ENCODE measurements at places on chromosomes 4 and X.

DNA sequence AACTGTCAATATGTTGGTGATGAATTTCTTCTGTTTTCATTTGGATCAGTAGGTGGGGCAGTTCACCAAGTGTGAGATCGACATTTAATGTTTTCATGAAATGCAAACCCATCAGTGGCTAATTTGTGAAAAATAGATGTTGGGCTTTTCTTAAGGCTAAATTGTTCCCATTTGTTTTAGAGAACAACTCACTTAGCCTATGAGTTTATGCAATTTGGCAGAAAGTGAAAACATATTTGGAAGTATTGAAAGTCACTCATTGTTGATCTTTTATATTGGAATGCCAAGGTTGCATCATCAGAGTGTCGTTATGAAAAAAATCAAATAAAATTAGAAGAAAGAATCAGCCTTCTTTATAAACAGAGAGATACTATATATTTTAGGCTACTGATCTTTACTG lies 132.4 kb downstream of the RPA4 start:
- no peak for DNase-seq

GRCh38 chr4:81622028-81622427 lies 150.3 kb upstream of the RASGEF1B start:
- no peak for DNase-seq

DNA sequence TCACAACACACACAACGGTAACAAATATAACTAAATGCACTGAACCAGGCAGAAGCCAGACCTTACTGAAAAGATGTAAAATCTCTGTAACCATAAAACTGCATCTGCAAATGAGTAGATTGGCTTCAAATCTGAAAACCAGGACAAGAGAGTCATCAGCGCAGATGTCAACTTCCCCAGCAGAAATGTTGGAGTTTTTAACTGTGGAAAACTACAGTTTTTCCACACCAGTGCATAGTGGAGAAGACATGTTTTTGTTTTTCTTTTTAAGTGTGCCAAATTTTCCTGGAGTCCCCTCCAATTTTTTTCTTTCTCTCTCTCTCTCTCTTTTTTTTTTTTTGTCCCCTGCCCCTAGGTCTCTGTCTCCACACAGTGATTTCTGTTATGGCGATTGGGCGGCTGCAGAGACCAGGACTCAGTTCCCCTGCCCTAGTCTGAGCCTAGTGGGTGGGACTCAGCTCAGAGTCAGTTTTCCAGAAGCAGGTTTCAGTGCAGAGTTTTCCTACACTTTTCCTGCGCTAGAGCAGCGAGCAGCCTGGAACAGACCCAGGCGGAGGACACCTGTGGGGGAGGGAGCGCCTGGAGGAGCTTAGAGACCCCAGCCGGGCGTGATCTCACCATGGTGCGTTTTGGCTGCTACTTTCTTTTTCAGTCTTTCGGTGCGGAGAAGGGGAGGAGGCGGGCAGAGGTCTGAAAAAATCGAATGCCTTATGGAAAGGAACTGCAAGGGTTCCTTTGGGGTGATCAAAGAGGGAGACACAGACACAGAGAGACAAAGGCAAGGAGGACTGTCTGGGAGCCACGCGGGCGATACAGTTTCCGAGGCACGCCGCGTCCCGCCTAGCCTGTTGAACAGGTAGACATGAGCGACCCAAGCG lies at the start of gene GUCY1A1:
GUCY1A1 (plus strand) TSS at position 505 of the 878 bp plus-strand sequence. CDS start 30,020 bp downstream, outside the sequence.
- no peak for DNase-seq

DNA sequence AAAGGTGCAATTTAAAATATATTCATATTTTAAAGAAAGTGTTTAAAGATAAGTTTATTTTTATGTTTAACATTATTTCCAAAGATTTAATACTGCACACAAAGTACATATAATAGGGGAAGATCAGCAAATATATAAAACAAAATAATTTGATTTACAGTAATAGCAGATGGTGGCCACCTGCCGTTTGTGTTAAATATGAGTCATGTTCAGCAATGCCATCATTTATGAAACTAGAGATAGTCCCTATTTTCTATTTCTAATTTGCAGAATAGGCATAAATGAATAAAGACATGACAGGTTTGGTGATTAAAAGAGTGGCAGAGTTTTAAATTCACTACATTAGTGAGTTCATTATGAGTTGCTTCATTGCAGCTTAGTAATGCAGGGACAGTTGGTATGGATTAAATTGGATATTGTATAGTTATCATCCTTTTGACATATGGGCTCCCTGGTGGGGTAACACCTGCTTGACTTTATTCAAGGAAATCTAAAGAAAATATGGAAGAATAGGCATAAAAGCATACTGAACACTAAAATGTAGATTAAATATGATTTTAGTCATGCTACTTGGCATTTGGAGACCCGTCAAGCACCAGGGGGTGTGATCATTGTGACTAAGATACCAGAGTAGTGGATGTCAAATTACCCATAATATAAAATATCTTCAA lies 78.8 kb upstream of the BANK1 start:
- DNase-seq = no peak

DNA sequence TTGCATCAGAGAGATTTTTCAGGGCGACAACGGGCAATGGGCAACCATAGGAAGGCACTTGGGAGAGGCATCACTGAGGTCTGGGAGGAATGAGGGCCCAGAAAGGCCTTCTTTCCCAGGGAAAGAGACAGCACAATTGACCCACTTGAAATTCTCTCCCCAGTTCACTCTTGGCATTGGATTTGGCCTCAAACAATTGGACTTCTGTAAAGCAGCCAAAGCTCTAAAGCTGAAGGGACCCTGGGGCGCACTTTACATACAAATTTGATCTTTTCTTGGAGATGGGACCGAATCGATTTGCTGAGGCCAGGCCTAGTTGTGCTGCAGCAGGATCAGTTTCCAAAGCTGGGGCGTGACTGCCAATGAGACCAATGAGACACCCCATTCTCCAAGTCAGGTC lies 3.2 kb downstream of the ARHGAP36 start:
- DNase-seq = no peak

GRCh38 chr4:104868958-104869357 lies 277.7 kb upstream of the TET2 start:
- DNase-seq = no peak

DNA sequence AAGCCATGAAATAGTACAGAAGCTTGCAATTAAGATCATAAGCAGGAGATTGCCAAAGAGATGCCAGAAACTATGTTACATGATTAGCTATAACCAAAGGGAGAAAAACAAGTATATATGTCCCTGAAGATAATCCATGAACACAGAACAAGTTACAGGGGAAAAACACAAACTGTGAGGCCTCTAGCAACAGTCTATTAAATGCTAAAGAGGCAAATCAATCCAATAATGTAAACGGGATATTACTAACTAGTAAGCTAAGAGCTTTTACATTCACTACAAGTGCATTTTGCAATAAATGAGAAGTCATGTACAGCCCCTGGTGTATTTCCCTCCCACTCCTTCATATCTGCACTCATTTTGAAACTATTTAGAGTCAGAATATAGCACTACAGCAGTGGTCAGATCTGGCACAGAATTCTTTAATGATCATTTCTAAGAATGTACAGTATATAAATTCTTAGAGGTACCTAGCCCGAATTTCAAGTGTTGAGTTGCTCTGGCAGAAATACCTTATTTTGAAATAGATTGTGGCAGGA lies 449.8 kb upstream of the SMIM31 start:
- DNase-seq = no peak

- no peak for DNase-seq
Observed at GRCh38 chrX:44062840-44063239, 89.7 kb upstream of the NDP start.

DNA sequence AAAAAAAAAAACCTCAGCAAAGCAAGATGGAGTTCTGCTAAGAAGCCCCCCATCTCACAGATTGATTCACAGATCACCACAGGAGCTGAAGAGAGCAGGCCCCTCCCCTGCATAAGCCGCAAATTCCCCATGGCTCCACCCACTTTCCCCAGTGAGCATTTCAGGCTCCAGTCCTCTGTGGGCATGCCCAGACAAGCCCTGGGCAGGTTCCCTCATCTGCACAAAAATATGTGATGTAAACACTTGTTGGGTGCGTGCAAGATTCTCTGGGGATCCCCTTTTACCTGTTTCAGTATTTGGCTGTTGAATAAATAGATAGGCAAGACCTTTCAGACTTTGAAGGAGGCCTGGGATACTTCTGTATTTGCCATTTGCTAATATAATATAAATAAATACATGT lies 514.3 kb downstream of the PCDH7 start:
- DNase-seq = no peak

- peak; percentile 60 for DNase-seq
Observed at GRCh38 chr4:88320780-88321373, 36.5 kb upstream of the PPM1K start.

GRCh38 chr4:176841711-176842112 lies 49.0 kb upstream of the VEGFC start:
- no peak for DNase-seq

DNA sequence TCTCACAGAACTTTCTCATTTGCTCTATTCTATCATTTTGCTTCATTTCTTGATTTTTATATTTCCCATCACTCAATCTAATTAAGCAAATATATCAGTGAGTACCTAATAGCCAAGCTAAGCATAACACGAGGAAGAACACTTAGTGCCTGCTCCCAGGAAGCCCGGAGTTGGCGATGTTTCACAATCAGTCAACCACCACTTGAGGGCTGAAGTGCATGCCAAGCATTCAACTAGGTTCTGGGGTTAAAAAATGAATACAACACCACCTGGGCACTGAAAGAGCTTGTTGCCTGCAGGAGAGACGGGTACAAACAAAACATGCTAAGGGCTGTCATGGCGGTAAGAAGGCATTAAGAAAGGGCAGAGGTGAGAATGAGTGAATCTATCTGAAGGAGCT lies 47.5 kb downstream of the UCHL1 start:
- no peak for DNase-seq

- DNase-seq = no peak
Observed at GRCh38 chrX:66489339-66489738, 149.5 kb downstream of the EDA2R start.

DNA sequence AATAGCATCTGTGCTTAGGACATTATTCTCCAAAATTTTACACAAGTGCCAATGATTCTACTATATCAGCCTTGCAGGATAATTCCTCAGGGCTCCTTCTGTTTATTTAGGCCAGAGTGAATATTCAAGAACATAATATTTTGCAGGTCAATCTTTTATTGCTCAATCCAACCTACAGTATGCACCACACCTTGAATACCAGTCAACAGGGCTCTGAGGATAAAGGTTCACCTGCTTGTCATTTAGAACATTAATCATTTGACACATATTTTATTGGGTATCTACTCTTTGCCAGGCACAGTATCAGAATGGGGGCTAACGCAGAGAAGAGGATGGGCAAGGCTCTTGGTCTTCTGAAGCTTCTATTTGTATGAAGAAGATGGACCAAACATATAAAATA lies 66.2 kb upstream of the SHISA3 start:
- DNase-seq = no peak

DNA sequence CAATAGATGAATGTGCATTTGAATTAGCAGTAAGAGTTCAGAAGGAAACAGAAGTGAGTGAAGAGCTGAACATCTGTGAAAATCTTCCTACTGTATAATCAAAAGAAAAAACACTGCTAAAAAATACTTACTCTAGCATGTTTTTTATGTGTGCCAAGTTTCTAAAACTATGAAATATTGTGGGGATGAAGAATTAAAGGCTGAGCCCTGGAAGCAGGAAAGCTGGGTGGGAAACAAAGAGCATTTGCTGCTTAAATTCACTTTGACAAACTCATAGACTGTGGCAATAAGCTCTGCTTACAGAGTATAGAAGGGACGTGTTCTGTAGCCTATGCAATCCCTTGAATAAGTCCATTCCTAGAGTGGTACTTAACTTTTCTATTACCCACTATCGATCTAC lies 261.7 kb downstream of the ANKRD50 start:
- no peak for DNase-seq

DNA sequence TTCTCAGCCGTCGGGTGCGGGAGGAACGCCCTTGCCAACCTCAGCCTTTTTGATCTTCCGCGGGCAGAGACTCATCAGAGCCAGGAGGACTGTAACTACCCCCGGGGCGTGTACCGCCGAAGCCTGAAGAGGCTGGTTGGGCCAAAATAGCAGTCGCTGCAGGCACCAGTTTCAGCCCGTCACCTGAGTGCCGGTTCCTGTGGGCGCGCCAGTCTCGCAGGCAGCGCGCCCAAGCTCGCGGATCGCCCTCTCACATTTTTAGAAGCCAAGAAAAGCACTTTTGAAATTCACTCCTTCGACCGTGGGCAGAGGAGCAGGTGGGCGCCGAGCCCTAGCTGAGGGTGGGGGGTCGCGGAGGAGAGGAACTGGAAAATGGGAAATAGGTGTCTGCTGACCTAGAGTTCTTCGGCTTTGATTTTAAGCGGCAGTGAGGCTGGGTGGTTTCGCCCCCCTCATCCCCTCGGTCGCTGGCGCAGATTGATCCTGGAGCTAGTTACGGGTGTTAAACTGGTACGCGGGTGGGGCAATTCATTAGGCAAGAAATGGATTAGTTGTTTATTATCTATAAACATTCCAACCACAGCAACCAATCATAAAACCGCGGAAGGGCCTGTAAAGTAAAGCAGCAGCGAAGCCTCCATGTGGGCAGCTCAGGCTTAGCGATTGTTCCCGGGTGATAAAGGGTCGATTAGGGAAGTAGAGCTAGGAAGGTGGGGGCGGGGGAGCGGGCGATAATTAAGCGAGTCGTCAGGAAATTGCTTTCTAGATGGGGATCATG lies 69.2 kb downstream of the FBXO8 start:
- peak; percentile 29 for DNase-seq

DNA sequence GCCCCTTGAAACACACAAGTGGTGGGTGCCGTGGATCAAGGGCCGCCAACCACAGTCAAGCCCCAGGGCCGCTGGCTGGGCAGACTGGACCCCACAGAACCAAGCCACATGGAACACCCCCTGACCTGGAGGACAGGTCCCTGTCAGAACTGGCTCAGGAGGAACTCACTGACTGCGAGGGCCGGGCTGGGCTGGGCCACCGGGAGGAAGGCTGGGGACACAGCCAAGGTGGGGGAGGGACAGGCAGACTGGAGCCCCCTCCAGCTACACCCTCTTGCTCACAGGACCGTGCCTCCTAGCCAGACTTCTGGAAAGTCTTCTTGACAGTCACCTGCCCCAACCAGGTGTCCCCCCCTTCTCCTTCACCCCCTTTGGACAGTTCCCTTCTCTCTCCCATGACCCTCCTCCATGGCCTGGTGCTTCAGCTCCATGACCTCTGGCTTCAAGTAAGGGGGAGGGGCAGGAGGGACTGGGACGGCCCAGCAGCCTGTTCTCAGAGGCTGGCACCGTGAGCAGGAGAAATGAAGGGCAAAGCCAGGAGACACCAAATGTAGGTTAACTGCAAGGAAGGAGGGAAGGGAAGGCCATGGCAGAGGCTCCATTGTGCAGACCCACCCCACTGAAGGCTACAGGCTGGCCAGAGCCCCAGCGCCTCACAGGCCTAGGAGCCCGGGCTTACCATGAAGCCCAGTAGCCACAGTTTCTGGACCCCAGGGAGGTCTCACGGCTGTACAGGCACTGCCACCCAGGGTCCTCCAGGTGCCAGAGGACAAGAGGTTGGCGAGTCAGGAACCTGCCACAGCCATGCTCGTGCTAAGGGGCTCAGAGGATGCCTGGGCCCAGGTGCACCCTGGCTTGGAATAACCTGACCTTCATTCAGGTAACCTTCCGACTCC lies 22.6 kb upstream of the DUSP9 start:
- DNase-seq = no peak

- peak; percentile 29 for DNase-seq
Observed at GRCh38 chrX:107659768-107660167, 31.5 kb downstream of the PRPS1 start.

- DNase-seq = no peak
Observed at GRCh38 chr4:121778991-121779628, 14.1 kb upstream of the SMIM43 start.
